NAMALWA (cell line): ENCODE measurements at places on chromosomes 2 and 18.

DNA sequence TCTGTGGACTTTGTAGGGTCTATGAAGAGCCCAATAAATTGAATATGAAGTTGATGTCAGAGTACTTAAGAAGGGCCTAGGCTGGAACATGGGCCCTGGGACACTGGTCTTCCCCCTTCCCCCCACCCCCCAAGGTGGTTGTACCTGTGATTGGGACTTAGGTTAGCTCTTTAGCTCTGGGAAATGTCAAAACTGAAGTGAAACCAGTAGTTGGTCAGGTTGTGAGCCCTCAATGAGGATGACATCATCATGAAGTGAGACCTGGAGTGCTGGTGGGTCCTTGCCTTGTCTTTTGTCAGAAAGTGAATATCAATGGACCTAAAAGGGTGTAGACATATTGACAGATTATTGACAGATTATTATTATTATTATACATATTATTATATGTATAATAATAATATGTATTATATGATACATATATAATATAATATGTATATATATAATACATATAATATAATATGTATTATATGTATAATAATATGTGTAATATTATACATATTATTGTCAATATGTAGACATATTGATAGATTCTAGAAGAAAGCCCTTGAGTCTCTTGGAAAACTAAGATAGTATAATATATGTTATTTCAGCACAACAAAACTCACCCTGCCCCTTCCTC lies 5.4 kb downstream of the MARS2 start:
- peak; percentile 24 for DNase-seq

DNA sequence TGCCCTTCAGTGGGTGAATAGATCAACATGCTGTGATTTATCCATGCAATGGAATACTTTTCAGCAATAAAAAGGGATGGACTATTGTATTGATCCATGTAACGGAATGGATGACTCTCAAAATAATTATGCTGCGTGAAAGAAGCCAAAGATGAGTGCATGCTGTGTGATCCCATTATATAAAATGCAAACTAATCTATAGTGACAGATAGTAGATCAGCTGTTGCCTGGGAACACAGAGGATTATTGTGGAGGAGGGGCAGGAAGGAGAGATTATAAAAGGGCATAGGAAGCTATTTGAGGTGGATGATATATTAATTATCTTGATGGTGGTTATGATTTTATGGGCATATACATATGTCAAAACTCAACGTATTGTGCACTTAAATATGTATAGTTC lies 55.5 kb upstream of the ADAM23 start:
- no peak for DNase-seq

GRCh38 chr2:222693837-222694236 lies 22.4 kb downstream of the MOGAT1 start:
- DNase-seq = peak; percentile 65

- DNase-seq = no peak
These were observed 60.4 kb downstream of the CIB4 start for GRCh38 chr2:26580751-26581150.

DNA sequence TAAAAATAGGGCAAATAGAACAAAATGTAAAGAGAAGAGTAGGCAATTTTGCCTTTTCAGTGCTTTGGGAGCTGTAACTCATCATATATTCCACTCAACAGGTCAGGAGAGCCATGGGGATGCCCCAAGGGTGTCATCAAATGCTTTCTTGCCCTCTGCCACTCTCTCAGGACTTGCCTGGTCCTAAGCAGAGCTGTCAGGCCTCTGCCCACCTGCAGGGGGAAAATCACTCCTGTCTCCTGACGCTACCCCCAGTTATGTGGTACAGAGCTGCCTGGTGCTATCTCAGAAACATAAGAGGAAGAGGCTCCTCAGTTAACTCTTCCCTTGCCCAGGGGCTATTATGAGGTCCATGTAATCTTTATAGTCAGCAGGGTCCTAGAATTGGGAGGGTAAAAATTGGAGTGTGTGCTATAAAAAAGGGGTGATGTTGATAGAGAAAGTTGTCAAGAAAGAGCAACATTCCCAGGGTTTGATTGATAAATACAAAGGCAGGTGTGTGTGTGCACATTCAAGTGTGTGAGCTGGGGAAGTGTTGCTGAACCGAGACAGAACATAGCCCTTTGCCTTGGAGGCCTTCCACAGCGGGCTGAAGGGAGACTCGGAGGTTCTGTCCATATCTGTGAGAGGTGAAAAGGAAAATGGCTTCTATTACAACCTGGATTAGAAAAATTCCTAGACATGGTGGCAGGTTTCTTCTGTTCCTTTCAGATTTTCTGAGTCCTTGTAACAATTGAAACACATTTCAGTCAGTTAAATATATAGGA lies 25.4 kb downstream of the PTPRM start:
- peak; percentile 2 for DNase-seq

DNA sequence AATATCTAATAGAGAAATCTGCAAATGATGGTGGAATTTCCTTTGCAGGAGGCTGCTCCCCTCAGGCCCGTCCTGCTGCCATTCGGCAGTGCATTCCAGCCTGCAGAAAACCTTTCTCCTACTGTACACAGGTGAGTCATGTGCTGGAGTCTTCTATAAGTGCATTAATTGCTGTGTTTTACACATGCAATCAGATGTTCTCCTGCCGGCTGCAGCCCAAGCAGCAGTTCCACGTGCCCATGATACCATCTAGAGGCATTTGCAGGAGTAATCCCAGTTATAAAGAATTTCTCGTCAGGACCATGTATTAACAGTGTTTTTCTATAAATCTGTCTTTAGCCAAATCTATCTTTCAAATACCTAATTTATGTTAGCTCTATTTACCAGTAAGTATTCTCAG lies 304.7 kb upstream of the HNMT start:
- peak; percentile 9 for DNase-seq

GRCh38 chr2:181660181-181660580 lies 3.3 kb upstream of the CERKL start:
- no peak for DNase-seq

DNA sequence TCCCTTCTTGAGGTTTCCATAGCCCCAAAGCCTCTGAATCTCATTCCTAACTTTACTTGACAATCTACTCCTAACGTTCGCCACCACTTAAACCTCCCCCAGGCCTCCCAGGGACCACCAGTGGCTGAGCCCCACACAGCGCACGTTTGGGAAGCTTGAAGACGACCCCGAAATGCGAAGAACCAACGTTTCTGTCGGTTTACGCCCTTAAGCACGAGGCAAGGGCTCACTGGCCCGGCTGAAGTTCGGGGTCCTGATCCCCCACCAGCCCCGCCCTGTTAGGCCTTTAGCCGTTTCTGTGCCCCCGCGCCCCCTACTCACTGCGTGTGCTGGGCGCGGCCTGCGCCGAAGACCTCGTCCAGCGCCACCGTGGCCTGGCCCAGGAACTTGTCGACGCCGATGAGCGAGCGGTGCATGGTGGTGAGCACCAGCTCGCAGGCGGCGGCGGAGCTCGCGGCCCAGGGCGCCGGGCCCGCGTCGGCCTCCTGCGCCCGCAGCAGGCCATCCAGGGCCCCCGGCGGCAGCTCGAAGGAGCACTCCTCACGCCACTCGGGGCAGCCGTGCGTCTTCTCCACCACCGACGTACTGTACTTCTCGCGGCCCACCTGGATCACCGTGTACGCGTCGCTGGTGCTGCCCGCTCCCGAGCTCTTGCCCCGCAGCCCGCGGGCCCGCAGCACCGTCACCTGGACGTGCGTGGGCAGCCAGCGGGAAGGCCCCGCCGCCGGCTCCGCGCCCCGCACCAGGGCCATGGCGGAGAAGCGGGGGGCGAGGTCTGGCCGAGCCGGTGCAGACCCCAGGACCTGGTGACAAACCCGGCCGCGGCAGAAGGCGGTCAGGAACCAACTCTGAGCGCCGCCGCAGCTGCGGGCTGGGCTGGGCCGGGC lies 479 bp downstream of the RAB11FIP5 start:
- DNase-seq = peak; percentile 7

DNA sequence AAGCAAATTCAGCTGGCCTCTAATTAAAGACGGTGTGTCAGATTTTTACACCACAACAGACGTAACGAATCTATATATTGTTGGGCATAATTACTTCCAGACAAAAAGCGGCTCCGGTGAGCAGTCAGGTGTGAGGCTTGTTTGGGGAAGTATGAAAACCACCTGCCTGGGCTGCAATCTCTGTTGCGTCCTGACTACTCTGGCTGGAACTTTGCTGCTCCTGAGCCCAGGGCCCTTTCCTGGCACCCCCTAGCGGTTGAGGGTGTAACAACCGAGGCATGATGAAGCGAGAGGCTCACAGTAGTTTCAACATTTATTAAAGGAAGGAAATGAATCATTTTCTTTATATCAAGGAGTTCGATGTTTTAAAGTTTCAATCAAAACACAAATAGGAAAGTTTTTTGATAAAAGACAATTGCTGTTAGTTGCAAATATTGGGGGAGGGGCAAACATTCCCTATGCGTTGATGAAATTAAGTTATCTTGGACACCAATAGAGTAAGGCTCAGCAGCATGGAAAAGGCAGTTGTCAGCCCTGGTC lies 10.6 kb upstream of the ITGB6 start:
- DNase-seq = peak; percentile 89

GRCh38 chr2:197915548-197916265 lies 111.3 kb downstream of the PLCL1 start:
- no peak for DNase-seq

DNA sequence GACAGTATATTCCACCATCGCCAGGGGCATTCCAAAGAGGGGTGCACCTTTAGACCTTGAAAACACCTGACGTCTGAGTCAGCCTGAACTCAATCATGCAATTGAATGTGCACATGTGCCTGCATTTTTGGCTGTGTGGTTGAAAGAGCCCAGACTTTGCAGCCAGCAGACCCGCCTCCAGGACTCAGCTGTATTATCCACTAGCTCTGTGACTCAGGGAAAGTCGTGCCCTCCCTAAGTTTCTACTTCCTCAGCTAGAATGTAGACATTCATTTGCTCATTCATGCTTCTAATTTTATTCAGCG lies 94.2 kb downstream of the LRRC30 start:
- no peak for DNase-seq

- DNase-seq = no peak
These were observed 8.4 kb upstream of the CD226 start for GRCh38 chr18:69956057-69956456.

- DNase-seq = no peak
These were observed 45.2 kb upstream of the MEIS1 start for GRCh38 chr2:66389651-66390131.

DNA sequence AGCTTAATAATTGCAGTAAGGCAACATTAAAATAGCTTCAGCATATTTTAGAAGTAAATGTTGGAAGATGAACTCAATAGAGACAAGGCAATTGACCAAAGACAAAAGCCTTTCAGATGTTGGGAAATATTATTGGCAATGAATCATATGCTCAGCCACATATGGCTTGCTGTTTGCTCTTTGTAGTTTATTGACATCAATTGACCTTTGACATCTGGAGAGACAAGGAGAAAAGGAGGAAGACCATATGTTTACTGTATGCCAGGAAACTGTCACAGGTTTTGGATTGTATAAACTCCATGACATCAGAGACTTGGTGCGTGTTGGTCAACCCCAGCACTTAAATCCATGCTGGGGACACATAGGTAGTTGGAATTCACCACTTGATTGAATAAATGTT lies 60.6 kb upstream of the SLC16A14 start:
- DNase-seq = no peak

DNA sequence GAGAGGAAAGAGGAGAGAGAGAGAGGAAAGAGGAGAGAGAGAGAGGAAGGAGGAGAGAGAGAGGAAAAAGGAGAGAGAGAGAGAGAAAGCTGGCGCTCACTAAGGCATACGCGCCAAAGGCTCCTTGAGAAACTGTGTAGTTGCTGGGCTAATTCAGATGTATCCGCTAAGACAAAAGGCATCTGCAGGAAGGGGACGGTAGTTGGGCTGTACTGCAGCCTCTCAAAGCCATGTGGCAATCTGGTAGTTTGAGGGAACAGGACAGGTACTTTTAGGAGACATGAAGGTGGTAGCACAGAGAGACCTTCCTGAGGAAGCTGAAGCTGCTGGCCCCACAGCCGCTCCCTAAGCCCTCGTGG lies 31.6 kb downstream of the THNSL2 start:
- no peak for DNase-seq

DNA sequence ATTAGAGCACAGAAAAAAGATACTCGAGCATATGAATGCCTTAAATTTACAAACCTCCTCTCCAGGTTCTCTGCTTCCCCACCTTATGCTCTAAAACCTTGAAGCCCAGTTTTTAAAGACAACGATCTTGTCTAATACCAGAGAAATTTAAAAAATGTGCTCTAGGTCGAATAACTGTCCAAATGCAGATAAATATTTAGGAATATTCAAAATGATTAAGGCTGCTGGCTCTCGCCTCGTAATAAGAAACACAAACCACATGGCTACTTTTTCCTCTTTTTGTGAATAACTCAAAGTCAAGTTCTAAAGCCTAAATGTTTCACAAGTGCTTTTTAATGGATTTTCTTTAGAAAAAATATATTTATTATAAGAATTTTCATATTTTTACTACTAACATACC lies 101.3 kb downstream of the SATB2 start:
- DNase-seq = no peak

DNA sequence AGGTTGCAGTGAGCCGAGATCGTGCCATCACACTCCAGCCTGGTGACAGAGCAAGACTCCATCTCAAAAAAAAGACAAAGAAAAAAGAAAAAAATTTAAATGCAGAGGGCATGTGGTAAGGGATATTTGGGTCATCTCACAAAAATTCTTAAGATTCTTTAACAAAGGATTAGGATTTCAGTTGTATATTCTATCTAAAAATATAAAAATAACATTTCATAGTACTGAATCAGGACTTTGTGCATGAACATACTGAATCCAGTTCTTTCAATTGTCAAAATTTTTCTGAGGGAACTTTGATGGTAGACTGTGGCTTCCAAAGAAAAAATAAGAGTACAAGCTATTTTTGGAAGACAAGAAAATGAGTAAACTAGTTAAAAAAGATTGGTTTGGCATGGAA lies 6.5 kb upstream of the PPP3R1 start:
- no peak for DNase-seq

GRCh38 chr2:11672407-11672806 lies 2.4 kb upstream of the NTSR2 start:
- DNase-seq = peak; percentile 34

DNA sequence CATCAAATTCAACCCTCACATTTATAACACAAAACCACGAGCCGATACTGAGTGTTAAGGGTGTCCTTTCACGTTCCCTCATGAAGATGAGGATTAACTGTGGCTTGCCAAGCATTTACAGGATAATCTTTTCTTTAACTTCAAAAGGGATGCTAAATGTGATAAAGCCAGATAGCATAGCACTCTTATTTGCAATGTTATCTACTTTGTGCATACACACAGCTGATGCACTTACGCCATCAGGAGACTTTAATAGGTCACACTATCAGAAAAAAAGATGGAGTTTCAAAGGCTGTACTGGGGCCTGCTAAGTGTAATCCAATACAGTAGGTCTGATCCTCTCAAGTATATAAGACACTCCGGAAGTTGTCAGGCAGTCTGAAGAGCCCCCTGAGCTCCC lies 572.7 kb downstream of the PIK3C3 start:
- no peak for DNase-seq

GRCh38 chr2:170554278-170554955 lies 160.7 kb upstream of the SP5 start:
- no peak for DNase-seq
